ENCODE measurements at places on chromosomes 7 and 10. TPM values are rescaled to one million over a fixed set of nuclear protein-coding genes. Genes with fewer than 3 reads are reported as not detected.

Gene YAE1
- total RNA-seq = 13.3 TPM

Gene ADGRA1
- not detected for total RNA-seq

Gene CPXM2
- not detected for total RNA-seq

- no peak for DNase-seq
Observed at GRCh38 chr10:111117528-111118277, 40.9 kb downstream of the ADRA2A start.

DNA sequence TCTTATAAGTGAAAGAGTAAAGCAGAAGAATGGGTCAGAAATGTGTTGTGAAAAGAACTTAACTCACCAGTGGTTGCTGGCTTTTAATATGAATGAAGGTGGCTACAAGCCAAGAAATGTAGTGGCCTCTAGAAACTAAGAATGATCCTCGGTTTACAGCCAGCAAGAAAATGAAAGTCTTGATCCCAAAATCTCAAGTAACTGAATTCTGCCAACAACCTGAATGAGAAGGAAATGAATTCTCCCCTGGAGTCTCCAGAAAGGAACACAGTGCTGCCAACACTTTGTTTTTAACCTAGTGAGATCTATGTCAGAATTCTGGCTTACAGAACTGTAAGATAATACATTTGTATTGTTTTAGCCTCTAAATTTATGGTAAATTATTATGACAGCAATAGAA, 193.0 kb downstream of the FZD1 start:
- DNase-seq = no peak

DNA sequence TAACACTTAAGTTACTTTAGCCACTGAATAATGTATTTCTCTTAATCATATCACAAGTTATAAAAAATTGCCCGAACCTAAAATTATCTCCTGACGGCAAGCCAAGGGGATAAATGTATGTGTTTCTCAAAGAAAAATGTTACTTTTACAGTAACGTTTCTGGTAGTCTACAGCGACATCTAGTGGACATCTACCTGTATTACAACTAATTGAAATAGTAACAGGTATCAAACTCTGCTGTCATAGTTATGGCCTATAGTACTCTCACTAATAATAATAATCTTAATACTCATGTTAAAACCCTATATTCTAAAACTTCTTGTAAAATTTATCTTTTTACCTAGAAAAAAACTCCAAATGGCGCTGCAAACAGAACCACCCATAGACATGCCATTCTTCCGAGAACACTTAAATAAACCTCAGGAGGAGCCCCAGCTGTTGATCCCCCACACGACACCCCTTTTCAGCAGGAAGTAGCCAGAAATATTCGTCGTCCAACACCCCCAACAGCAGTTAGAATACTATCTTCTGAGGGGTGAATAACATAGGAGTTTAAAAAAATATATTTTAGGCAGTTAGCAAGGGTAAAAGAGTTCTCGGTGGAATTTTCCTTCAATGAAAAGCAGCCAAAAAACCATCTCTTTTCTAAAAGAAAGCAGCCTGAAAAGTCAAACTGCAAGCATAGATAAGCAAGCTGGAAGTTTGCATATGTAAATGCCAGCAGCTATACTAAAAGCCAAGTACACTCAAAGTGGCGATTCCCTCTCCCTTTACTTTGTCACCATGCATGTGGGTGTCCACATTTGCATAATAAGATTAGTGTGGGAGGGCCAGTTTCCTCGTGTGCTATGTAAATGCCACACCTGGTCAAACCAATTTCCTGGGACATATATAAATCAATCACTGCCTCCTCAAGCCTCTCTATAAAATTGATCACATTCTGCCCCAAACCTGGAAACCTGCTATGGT, 40.5 kb upstream of the ZNF107 start:
- no peak for DNase-seq
